ENCODE measurements at places on chromosomes 7 and 10.

GRCh38 chr10:118669020-118669791, 73.8 kb upstream of the PRLHR start:
- peak; percentile 20 for DNase-seq

DNA sequence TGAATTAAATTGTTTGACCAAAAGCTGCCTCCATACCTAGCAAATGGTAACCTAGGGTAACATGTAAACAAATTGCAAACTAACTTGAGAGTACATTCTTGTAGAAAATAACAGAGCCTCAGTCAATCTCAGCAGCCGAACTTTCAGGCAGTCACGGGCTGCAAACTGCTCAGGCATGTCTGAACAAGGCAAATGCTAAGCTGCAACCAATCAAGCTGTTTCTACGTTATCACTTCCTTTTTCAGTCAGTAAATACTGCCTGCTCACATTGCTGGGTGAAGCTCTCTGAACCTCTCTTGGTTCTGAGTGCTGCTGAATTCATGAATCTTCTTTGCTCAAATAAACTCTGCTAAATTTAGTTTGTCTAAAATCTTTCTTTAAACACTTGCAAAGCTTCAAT, 1212.4 kb downstream of the SORCS1 start:
- DNase-seq: no peak

DNA sequence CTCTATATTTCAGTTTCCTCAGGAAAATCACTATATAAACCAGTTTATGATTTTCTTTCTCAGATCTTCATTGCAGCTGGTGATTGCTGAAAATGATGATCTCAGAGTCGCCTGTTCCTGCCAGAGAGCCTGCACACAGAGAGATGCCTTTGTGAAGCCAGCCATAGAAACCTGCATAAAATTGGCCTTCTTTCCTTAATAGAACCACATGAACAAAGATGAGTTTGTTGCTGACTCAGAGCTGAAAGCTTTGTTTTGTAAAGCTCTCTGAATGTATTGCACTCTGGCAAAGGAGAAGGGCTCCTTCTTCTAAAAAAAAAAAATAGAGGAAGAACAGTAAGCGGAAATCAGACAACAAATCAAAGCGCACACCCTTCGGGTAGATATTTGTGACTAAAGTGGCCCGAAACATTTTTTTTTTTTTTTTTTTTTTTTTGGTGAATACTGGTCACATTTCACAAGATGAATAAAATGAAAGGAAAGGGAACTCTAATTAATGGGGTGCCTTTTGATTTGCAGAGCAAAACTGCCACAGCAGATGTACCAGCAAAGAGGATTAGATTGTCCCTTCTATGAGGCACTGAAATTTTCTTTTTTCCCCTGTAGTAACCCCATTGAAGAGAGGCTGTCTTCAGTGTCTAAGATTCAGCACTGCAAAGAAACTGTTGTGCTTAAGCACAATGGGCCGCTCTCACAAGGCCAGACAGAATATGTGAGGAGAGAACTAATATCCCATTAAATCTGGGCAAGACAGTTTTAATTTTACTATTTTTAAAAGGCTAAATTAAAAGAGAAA, 75.1 kb upstream of the PTPRZ1 start:
- DNase-seq: no peak

- no peak for DNase-seq
These were observed 691.1 kb downstream of the PHTF2 start for GRCh38 chr7:78489476-78490240.

GRCh38 chr7:50695026-50695425, 87.7 kb downstream of the GRB10 start:
- DNase-seq: no peak

GRCh38 chr10:101453791-101454718, 100.1 kb downstream of the BTRC start:
- DNase-seq: no peak

GRCh38 chr10:102738692-102739121, 5.0 kb upstream of the WBP1L start:
- DNase-seq: no peak

DNA sequence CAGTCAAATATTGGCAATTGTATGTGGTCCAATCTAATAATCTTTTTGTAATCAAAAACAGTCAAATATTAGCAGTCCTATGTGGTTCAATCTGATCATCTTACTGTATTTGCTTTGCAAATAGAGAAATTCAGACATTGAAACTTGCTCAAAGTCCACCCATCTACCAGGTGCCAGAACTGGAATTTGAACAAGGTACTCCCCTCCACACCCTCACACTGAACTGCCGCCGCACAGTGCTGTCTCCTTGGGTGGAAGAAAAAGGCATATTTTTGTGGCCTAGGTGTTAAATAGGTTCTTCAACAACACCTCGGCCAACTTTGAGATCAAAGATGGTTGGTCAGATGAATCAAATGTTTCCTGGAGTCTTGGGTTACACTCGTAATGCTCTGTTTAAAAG, 544.2 kb upstream of the GALNT17 start:
- DNase-seq: no peak

DNA sequence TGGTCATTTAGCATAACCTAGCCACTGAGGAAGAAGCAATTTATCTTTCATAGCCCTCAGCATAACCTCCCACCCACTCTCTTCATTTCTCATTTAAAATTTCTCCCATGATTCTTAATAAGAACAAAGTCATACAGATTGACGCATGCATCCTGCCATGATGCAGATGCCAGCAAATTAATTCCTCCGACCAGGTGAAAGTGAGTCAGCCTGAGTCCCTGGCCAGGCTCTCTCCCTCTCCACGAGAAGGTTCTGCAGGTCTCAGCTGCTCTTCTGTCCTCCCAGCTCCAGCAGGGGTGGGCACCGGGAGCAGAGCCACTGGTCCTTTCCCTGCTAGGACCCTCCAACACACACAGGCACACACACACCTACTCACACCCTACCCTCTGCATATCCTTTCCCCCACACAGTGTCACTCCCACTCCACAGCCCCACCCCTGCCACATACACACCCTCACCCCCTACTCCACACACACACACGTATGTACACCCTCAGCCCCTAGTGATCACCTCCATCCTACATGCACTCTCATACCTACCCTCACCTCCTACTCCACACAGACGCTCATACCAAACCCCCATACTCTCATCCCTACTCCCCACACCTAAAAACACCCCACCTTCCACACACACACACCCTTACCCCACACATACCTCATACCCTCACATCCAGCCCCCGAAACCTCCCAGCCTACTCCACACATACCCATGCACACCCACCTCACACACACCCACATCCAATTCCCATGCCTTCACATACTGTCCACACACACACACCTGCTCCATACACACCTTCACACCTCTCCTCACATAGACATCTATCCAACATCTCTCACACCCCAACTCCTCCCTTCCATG, 78.0 kb downstream of the FAM13C start:
- no peak for DNase-seq

GRCh38 chr7:29289156-29290021, 94.8 kb downstream of the CHN2 start:
- no peak for DNase-seq

DNA sequence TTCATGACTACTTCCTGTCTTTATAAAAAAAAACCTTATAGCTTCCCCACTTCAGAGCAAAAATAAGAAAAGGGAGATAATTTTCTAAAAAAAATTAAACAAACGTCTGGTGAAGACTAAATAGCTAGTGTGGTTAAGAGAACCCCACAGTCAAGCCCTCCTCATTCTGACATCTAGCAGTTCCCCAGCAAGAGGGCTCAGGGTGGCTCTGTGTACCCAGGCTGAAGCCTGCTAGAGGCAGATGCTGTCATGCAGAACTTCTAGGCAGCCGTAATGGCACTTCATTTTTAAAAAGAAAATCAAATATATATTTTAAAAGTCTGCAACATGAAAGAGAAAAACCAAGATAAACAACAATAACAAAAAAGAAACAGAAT, 223.1 kb upstream of the KLF14 start:
- no peak for DNase-seq

DNA sequence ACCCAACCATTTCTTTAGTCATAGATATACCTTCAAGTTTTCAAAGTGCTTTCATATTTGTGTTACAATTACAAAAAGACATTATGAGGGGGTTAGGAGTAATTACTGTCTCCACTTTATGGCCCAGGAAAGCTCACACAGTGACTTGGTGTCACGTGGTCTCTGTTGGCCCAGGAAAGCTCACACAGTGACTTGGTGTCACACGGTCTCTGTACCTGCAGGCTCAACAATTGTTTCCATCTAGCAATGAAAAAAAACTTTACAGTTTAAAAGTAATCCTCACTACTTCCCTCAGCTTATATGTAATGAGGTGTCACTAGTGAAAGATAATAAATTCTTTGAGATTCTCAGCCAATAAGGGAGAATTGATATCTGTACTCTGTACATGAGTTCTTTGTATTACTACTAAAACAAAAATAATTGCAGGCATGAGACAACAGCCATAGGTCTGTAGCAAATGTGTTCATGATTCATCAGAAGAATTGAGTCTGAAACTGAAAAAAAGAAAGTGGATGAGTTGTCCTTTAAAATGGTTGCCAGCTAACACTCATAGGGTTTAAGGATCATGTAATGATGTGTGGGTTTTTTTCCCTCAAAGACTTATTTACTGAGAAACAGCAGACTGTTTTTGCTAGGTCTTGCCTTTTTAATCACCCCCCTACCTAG, 10.9 kb downstream of the OGDH start:
- no peak for DNase-seq

GRCh38 chr10:12042409-12042796, 206 bp downstream of the UPF2 start:
- DNase-seq: no peak

GRCh38 chr10:69665474-69666320, 35.6 kb downstream of the FAM241B start:
- DNase-seq: no peak

DNA sequence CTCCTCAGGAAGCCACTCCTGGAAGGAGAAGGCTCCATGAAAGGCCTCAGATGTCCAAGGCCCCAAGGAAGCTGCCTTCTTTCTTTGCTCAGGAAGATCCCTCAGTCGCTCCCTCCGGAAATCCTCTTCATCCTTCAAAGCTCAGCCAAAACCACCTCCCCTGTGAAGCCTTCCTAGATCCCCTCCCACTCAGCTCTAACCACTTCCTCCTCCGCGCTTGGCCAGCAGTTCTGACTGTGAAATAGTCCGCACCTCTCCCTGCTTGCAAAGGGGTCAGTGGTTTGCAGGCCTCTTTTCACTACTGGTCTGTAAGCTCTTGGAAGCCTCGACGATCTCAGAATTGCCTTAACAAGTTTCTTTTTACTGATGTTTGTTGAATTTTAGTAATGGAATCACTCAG, 23.9 kb downstream of the PYROXD2 start:
- no peak for DNase-seq

DNA sequence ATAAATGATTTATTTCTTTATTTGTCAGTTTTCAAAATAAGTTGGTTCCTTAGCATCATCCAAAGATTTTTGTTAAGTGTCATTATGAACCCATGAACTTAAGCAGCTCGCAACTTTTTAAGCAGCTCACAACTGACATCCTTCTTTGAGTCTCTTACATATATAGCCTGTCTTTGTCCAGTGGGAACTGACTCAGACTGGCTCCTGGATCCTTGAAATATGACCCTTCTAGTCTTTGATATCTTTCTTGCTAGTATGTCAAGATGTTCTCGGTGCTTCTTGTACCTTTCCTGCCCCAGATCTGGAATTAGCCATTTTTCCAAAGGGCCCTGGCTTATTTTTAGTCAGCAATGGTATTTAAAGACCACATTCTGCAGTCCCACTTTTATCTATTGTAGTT, 53.9 kb upstream of the ARID5B start:
- no peak for DNase-seq

DNA sequence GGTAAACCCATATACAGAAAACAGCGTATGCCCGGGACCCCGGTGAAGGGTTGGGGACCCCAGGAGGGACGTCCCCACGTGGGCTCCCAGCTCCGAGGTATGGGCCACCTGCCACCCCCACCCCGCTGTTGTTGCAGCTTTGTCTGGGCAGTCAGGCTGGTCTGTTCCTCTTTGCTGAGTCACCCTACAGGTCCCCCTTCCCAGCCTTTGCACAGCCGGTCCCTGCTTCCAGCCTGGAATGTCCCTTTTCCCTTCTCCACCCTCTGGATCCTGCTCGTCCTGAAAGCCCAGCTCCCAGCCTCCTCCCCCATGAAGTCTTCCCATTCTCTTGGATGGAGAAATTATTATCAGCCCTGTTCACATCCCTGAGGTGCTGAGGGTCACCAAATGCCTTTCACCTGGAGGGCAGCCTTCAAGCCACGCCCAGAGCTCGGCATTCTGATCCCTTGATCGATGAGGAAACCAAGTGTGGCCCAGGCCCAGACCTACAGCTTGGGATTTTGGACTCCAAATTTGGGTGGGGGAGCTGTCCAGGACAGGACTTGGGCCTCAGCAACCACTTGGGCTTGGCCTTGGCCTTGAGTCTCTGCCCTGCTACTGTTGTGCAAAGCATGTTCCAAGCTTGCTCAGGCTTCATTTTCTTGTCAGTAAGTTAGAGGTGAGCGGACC, 2.6 kb downstream of the CLDN4 start:
- DNase-seq: no peak

DNA sequence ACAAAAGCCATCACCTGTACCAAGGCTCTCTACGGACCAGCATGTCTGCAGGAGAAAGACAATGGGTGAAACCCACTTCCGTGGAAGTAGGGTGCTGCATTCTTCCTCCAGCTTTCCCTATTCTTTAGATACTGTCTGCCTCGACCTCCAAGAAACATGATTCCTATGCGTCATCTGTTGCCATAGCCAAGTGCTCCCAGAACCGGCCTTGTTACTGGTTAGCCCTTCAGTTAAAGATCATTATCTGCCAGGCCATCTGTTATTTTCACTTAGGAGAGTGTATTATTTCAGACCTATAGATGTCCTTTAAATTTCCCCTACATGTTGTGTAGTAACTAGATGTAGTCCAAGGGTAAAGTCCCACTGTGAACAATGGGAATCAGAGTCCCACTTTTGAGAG, 89.0 kb upstream of the KIAA1217 start:
- DNase-seq: no peak

DNA sequence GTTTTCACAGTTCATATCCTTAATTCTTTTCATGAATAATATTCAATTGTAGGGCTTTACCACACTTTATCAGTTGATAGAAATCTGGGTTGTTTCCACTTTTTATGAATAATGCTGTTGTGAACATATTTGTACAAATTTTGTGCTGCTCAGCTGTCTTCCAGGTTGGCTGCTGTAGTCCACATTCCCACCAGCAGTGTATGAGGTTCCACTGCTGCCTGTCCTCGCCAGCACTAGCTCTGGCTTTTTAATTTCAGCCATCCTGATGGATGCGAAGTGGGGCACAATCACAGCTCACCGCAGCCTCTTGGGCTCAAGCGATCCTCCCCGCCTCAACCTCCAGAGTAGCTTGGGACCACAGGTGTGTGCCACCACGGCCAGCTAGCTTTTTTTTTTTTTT, 32.8 kb downstream of the NUDT5 start:
- no peak for DNase-seq
